Retinal pigment epithelial cell (primary cell): ENCODE measurements at places on chromosomes 16 and 17.

DNA sequence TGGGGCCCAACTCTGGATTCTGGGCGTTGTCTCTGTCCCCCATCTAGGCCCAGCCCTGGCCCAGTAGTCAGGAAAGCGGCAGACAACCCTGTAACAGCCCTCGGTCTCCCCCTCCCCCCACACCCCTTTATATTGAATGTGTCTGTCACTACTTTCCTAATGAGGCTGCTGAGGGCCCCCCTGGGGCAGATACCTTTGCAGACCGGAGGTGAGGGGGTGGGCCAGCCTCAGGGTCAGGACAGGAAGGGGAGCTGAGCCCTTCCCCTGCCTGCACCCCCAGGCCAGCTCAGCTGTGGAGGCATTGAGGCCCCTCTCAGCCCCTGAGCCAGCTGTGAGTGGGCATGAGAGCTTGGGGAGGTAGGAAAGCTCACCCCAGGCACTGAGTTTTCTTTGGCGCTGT is 17.1 kb downstream of the RAI1 start:
- DNase-seq: no peak

GRCh38 chr16:80954985-80955384 is 51.7 kb downstream of the CMC2 start:
- no peak for DNase-seq

DNA sequence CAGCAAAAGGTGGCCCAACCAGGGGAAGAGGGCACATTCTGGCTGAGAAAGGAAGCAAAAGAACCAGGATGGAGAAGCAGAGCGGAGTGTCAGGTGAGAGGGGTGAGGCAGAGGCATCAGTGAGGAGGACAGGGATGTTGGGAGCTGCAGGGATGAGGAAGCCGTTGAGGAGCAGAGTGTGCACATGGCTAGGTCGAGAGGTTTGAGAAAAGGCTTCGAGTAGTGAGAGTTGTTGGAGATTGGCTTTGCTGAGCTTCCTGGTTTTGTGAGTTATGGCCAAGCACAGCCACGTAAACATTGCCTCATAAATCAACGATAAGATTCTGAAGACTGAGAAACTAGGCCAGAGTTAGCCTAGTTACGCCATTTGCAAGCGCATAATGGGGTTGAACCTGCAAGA is 26.9 kb downstream of the DNAH2 start:
- no peak for DNase-seq

DNA sequence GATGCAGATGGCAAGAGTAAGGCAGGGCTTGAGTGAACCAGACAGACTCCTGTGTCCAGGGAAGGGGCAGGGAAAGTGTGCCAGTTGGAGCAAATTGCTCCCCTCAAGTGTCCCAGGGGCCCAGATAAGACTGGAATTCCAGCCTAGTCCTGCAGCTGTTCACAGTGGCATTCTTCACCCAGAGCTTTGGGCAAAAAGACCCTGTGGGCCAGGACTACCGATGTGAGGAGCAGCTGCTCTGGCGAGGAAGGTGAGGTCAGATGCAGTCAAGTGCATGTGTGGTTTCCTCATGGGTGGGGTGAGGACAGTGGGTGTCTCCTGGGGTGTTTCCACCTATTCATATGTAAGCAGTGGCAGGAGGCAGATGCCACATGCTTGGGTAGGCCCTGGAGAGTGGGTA is 14.3 kb downstream of the NEUROD2 start:
- DNase-seq: no peak

DNA sequence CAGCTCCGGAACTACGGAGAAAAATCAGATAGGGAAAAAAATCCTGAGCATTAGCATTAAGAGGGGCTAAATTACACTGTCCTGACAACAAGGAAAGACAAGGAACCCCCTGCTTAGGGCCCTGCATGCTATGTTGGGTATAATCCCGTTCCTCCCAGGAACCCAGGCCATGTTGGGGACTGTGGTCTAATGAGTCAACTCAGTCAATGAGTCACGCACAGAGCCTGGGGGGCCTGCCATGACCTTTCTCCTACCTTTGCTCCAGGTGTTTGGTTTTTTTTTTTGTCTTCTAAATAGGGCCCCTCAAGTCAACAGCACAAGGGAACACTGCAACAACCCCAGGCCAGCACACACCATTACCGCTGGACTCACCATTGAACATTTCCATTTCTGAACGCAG is 8.9 kb upstream of the ZNF200 start:
- DNase-seq: no peak

DNA sequence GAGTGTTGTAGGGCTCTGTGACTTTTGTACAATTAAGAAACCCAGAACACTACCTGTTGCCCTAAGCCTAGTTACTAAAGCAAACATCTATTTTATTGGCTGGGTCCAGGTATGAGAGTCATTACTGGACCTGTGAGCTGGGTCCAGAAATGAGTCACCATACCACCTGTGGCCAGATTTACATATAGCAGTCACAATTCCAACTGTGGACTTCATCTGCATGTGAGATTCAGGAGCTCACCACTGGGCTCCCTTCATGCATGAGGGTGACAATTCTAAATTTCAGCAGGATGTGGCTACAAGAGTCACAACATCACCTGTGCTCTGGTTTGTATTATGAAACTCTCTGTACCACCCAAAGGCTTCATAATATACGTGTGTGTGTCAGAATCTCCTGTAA is 2038.0 kb downstream of the TP53TG3F start:
- DNase-seq: no peak
